ENCODE measurements at places on chromosomes 4 and X.
A peak's percentile ranks its signal among the peaks of the same experiment; 100 is the strongest.

GRCh38 chrX:150502979-150503897, 65.2 kb upstream of the MTM1 start:
- DNase-seq, result no peak

- DNase-seq, result no peak
Measured at GRCh38 chrX:141158084-141158483, 18.8 kb downstream of the LDOC1 start.

GRCh38 chr4:126113058-126113457, 798.3 kb downstream of the FAT4 start:
- no peak for DNase-seq

DNA sequence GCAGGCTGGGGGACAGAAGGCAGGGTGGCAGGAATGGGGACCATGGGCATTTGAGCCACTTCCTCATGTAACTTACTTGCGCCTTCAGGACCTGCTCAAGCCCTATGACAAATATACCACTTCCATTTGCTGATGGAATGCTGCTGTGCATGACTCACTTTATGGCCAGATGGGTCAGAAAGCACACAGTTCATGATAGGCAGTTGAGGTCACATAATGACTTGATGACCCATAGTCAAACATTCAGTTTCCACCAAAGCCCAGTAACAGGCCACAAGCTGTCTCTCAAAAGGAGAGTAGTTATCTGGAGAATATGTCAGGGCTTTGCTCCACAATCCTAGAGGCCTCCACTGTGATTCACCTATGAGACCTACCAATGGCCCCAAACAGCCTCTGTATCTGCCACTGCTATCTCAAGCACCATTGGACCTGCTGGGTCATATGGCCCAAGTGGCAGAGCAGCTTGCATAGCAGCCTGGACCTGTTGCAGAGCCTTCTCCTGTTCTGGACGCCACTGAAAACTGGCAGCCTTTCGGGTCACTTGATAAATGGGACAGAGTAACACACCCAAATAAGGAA, 5.3 kb upstream of the PAPSS1 start:
- peak; percentile 24 for DNase-seq

DNA sequence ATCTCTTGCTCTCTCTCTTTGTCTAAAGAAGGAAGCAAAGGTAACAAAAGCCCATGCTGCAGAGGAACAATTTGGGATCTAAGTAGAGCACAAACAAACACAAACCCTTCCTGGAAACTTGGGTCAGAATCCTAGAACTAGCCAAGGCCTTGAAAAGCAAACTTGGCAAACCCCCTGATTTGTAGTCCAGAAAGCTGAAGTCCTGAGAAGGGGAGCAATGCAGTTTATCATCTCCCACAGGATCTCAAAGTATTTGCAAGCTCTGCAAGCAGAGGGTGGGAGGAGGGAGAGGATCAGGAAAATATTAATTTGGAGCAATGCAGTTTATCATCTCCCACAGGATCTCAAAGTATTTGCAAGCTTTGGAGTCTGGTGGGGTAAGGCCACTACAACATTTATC, 379.5 kb upstream of the FGF13 start:
- no peak for DNase-seq

DNA sequence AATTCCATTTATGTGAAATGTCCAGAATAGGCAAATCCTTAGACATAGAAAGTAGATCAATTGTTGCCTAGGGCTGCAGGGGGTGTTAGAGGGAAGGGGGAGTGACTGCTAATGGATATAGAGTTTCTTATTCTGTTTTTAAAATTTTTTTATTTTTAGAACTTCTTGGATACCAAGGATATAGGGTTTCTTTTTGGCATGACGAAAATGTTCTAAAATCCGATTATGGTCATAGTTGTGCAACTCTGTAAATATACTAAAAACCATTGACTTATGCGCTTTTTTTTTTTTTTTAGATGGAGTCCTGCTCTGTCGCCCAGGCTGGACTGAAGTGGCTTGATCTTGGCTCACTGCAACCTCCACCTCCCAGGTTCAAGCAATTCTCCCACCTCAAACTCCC, 125.2 kb upstream of the USP9X start:
- DNase-seq, result no peak

GRCh38 chrX:34546366-34546765, 110.7 kb downstream of the TMEM47 start:
- DNase-seq, result peak; percentile 2

DNA sequence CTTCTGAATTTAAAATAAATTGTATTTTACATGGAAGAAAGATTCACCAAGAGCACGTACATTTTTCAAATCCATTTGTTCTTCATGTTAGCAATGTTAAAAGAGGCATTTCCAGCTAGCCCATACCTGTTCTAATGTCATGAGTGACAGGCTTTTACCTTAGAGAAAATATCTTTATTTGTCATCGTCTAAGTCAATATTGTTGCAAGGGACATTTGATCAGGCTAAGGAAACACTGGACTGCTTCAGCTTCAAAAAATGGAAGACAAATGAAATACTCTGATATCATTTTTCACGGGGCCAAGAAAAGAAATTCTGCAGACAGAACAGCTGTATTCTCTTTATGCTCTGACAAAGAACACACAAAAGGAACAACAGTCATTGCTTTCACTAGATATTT, 207.7 kb downstream of the RCHY1 start:
- no peak for DNase-seq

- DNase-seq, result no peak
Measured at GRCh38 chr4:162954976-162955375, 211.7 kb downstream of the NAF1 start.

- DNase-seq, result no peak
Measured at GRCh38 chr4:147367891-147368290, 113.0 kb upstream of the EDNRA start.

DNA sequence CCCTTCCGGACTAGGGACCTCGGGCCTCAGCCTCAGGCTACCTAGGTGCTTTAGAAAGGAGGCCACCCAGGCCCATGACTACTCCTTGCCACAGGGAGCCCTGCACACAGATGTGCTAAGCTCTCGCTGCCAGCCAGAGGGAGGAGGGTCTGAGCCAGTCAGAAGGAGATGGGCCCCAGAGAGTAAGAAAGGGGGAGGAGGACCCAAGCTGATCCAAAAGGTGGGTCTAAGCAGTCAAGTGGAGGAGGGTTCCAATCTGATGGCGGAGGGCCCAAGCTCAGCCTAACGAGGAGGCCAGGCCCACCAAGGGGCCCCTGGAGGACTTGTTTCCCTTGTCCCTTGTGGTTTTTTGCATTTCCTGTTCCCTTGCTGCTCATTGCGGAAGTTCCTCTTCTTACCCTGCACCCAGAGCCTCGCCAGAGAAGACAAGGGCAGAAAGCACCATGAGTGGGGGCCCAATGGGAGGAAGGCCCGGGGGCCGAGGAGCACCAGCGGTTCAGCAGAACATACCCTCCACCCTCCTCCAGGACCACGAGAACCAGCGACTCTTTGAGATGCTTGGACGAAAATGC, at the start of gene WAS:
Gene WAS, plus strand, starts transcription at position 389 of the 572 bp plus-strand sequence. Its CDS starts 55 bp downstream, at position 444.
- no peak for DNase-seq

DNA sequence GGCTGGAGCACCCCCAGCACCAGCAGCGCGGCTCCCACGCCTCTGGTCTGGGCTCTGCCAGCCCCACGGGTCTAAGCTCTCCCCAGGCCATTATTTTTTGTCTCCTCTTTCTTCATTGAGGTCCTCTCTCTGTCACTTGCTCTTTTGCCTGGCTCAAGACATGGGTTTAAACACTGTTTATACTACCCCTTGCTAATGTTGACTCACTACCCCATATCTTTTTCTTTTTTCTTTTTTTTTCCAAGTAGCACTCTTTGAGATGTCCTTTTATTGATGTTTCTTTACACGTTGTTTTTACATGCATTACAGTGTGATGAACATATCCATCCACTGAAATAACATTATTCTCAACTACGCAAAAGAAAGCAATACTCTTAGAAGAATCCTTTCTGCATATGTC, 1.7 kb upstream of the ERVMER34-1 start:
- no peak for DNase-seq

DNA sequence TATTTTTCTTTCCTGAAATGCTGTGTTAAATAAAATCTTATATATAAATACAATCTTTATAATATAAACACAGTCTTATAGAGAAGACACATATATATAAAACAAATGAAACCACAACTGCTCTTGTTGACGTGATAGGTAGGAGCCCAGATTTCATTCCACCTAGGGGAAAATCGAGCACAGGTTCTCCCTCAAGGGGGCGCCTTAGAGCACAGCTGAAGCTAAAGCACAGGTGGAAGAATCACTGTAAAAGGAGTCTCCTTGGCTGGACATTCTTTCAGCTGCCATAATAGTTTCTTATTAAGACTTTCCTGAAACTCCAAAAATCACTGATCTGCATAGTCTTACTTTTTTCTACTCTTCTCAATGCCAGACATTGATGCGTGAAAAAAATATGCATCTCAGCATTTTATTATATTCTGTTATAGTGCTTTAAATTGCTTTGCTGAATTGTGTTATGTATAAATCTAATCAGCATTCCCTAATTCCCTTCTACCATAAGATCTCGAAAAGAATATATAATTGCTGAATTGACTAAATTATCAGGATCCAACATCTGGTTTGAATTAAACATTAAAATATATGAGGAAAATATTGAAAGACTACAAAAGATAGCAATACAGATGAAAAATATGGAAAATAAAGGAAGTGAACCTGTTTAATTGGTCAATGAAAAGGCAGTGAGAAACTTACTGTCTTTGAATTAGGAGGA, 25.5 kb upstream of the RXFP1 start:
- DNase-seq, result peak; percentile 4

- DNase-seq, result peak; percentile 62
Measured at GRCh38 chrX:7586126-7586525, 256.8 kb upstream of the VCX start.

- peak; percentile 20 for DNase-seq
Measured at GRCh38 chr4:122525865-122526264, 69.3 kb upstream of the IL2 start.

- peak; percentile 64 for DNase-seq
Measured at GRCh38 chr4:128163177-128164117, 102.3 kb downstream of the LARP1B start.

DNA sequence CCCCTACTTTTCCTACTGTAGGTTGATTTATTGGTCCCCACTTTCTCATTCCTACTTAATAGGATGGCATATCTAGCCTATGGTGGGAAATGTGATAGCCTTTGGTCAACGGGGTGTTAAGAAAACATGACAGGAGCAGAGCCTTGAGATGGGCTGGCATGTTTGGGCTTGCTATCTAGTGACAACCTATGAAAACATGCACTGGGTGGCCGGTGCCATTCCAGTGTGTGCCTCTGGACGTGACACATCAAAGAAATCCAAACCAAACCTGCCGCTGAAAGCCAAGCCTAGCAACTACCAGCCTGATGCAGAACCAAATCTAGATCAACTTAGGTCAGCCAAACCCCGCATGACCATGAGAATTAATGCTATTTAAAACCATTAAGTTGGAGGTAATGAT, 317.6 kb downstream of the DMD start:
- no peak for DNase-seq

GRCh38 chr4:83546786-83547185, 10.9 kb downstream of the GPAT3 start:
- peak; percentile 37 for DNase-seq

- no peak for DNase-seq
Measured at GRCh38 chr4:23369331-23369730, 520.5 kb downstream of the PPARGC1A start.

GRCh38 chr4:5710065-5710960, 688 bp upstream of the EVC start:
- peak; percentile 69 for DNase-seq

DNA sequence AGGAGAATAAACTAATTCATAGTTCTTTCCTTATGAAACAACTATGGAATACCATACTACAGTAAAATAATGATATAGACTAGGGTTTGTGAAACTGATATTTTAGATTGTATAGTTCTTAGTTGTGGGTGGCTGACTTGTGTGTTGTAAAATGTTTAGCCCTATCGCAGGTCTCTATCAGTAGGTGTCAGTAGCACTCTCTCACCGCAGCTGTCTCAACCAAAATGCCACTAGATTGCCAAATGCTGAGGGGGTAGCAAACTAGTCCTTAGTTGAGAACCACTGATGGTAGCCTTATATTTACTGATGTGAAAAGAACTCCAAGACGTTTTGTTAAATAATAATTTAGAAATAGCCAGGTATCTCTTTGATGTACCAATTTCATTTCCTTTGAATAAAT, 48.1 kb downstream of the RHOXF2B start:
- no peak for DNase-seq

GRCh38 chr4:30875658-30876269, 155.6 kb downstream of the PCDH7 start:
- no peak for DNase-seq

- DNase-seq, result peak; percentile 4
Measured at GRCh38 chrX:120144178-120144844, 14.1 kb upstream of the RHOXF2 start.

GRCh38 chr4:154314248-154314647, 177.4 kb downstream of the DCHS2 start:
- DNase-seq, result peak; percentile 74

DNA sequence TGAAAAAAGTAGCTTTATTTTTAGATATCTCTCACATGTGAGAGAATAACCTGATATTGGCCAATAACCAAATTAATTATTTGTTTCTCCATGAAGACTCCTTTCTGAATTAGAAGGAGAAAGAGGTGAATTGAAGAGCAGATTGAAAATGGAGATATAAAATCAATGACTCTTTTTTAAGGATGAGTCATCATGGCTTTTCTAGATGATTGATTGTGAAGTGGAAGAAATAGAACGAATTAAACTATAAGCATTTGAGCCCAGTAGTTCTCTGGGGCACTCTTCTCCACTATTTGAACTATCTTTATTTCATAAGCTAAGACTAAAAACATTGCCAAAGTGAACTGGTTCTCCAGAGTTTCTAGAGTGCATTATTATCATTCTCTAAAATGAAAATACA, 137.2 kb upstream of the EDNRA start:
- no peak for DNase-seq

DNA sequence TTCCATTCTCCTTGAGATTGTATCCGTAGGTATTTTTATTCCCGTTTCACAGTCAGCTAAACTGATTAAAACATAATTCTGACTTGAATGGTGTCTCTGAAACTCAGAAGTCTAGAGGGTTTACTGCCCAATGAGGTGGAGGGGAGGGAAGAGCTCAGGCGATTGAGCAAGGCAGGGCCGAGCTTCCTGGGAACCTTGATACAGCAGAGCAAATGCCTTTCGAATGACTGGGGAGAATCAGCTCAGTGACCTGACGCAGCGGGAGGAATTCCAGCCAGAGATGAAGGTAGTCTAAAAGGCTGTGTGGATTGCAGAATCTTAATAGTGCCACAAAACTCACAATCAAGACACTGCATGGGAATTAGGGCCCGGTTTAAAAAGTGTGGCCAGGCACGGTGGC, 233.6 kb downstream of the EVC2 start:
- DNase-seq, result peak; percentile 11

- peak; percentile 20 for DNase-seq
Measured at GRCh38 chr4:142528433-142528832, 317.7 kb downstream of the INPP4B start.

- DNase-seq, result no peak
Measured at GRCh38 chr4:69831646-69832325, 28.2 kb downstream of the SULT1E1 start.

DNA sequence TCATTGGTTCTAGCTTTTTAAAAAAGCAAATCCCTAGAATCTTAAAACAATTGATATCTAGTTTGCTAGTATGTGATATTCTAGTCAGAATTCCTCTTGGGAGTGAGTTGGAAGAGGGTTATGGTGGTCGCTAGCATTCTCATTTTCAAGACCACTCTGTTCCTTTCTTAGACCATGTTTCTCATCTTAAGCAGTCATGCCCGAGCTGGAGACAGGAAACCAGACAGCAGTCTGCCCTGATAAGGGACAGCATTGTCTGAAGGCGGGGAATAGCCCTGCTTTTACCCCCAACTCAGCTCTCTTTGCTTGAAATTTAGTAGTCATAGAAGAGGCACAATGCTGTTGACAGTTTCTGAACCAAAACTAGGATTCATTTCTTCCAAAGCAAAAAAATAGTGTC, 5.2 kb downstream of the KLF3 start:
- peak; percentile 38 for DNase-seq

Data from GM23248 (cell line).